ENCODE measurements at places on chromosomes 4 and X.

DNA sequence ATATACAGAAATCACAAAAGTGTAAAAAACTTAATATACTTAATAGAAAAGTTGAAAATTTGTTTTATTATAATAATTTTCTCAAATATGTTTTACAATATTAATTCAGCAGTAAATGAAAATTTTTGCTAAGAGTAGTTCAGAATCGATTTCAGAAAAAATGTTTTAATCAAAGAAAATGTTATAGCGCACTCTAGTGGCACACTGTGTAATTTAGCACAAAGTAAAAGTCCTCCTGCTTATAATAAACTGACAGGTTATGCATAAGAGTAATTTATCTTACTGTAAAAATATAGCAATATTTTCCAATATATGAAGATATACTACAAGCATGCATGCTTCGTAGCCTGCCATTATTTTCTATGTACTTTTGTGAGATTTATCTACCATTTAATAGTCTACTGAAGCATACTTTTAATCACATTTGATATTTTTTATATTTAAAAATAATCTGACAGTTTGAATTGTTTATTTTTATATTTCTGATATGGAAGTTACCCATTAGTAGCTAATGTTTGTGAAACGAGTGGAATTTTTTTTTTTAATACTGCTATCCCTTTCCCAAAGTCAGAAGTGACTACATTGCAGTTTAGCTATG, 217.9 kb upstream of the KLHL4 start:
- DNase-seq: no peak

- no peak for DNase-seq
Observed at GRCh38 chr4:687971-688853, 739 bp downstream of the SLC49A3 start.

- DNase-seq: no peak
Observed at GRCh38 chrX:110056419-110056818, 53.5 kb downstream of the TMEM164 start.

DNA sequence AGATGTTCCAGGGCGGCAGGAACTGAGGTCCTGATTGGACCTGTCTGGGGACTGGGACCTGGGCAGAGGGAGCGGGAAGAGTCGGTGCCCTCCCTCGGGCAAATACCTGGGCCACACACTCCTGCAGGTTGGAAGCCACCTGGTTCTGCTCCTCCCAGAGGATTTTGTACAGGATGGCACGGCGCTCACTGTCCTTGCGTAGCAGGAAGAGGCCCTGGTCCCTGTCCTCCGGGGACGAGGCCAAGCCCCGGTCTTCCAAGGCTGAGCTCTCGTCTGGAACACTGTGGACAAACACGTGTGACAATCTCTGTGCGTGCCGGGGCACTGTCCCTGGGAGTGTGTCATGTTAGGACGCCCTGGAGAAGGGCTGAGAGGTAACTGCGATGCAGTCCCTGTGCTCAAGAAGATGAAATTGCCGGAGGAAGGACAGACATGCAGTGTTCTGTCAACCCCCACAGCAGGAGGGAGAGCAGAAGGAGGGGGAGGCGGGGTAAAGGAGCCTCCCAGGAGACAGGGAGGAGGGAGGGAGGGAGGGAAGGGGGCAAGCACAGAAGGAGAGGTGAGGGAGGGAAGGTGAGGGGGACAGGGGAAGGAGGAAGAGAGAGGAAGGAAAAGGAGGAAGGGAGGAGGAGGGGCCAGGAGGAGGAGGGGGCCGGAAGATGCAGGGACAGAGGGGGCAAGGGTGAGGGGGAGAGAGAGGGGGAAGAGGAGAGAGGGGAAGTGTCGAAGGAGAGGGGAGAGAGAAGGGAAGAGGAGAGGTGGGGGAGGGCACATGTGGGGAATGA, 29.0 kb downstream of the PDHA1 start:
- DNase-seq: no peak

GRCh38 chrX:65677954-65678469, 10.6 kb downstream of the MSN start:
- DNase-seq: no peak

DNA sequence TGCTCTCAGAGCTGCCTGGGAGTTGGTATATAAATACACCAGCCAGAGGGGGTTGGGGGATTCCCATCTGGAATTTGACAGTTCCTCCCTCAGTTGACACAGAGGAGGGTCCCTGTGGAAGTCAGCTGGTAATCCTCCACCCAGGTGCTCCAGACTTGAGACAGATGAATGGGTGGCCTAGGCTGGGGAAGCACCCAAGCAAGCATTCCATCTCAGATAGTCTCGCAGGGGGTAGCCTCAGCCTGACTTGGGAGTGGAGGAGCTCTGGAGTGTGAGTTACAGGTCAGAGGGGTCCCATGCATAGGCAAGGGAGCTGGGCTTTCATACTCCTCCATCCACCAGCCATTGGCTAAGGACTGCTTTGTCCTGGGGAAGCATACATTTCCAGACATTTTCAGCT, 229.3 kb upstream of the BCOR start:
- no peak for DNase-seq

- DNase-seq: no peak
Observed at GRCh38 chr4:105196523-105197145, 50.0 kb downstream of the TET2 start.

GRCh38 chr4:102862016-102862415, 6.8 kb upstream of the CISD2 start:
- DNase-seq: no peak

GRCh38 chrX:40359593-40359992, 221.2 kb upstream of the ATP6AP2 start:
- no peak for DNase-seq

- no peak for DNase-seq
Observed at GRCh38 chr4:866761-867390, 40.9 kb upstream of the CPLX1 start.

GRCh38 chrX:44303119-44303518, 40.4 kb downstream of the EFHC2 start:
- DNase-seq: no peak

GRCh38 chr4:24557026-24558025, 27.0 kb downstream of the DHX15 start:
- no peak for DNase-seq

GRCh38 chr4:26434030-26434639, 56.1 kb downstream of the CCKAR start:
- DNase-seq: no peak

GRCh38 chr4:103361926-103362325, 163.8 kb upstream of the CENPE start:
- no peak for DNase-seq

GRCh38 chrX:6019076-6019475, 209.6 kb downstream of the NLGN4X start:
- DNase-seq: no peak

- DNase-seq: no peak
Observed at GRCh38 chr4:41989994-41990364, 351 bp upstream of the SLC30A9 start.

- no peak for DNase-seq
Observed at GRCh38 chrX:71320126-71320525, 18.6 kb downstream of the ITGB1BP2 start.

- no peak for DNase-seq
Observed at GRCh38 chrX:68685685-68686084, 38.2 kb downstream of the STARD8 start.

DNA sequence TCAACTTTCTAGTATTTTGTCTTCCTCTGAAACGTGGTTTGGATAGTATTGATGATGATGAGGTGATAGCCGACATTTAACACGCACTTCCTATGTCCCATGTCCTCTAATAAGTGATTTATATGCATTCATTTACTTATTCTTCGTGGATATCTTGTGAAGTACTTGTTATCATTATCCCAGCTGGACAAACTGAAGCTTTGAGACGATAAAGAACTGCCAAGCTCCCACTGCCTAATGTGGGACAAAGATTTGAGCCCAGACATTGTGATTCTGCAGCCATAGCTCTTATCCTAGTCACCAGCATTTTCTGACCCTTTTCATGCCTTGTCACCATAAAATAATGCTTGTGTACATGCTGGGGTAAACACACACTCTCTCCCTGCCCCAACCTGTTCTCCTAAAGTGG, 92.5 kb downstream of the RAPGEF2 start:
- no peak for DNase-seq

DNA sequence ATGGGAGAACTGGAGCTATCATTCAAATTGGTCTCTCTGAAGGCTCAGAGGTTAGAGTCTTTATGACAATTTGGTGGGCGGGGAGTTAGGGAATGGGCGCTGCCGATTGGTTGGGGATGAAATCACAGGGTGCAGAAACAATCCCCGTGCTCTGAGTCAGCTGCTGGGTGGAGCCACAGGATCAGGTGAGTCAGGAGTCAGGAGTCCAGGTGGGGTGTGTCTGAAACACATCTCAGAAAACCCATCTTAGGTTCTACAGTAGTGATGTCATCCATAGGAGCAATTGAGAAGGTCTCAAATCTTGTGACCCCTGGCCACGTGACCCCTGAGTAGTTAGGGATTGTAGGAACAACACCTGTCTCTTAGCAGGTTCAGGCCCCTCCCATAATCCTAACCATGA, 41.6 kb upstream of the TLR3 start:
- no peak for DNase-seq

DNA sequence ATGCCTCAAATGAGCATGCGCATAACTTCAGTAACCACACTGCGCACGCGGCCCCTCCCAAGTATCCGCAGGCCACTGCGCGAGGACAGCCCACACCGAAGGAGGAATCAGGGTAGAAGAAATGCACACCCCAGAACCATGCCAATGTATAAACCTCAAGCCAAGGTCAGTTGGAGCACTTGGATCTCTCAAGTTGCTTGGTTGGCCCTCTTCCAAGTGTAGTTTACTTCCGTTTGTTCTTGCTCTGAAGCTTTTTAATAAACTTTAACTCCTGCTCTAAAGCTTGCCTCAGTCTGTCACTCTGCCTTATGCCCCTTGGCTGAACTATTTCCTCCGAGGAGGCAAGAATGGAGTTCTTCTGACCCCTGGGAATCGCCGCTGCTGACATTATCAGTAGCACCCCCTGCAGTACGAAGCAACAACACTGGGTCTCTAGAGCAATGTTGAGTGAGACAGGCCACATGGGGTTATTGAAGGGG, 22.0 kb upstream of the SPINK2 start:
- no peak for DNase-seq

GRCh38 chr4:134722306-134722705, 520.7 kb upstream of the PABPC4L start:
- no peak for DNase-seq

GRCh38 chr4:98505992-98506391, 152.4 kb downstream of the TSPAN5 start:
- DNase-seq: no peak

GRCh38 chrX:123779908-123780396, 47.1 kb upstream of the THOC2 start:
- DNase-seq: no peak

DNA sequence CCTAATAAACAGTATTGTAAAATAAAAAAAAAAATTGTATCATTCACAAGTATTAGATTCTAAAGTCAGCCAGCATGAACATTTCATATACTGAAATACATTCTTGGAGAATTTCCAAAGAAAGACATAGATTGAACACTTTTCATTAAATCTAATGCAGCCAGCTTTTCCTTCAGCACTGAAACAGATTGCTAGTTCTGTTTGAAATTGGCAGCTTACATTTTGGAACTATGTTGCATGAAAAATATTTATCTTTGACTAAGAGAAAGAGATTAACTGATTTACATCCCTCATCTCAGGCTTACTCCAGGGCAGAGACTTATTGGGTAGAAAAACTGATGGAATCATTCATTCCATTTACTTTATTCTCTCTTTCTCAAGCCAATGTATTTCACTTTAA, 272.7 kb downstream of the PDHA2 start:
- no peak for DNase-seq

DNA sequence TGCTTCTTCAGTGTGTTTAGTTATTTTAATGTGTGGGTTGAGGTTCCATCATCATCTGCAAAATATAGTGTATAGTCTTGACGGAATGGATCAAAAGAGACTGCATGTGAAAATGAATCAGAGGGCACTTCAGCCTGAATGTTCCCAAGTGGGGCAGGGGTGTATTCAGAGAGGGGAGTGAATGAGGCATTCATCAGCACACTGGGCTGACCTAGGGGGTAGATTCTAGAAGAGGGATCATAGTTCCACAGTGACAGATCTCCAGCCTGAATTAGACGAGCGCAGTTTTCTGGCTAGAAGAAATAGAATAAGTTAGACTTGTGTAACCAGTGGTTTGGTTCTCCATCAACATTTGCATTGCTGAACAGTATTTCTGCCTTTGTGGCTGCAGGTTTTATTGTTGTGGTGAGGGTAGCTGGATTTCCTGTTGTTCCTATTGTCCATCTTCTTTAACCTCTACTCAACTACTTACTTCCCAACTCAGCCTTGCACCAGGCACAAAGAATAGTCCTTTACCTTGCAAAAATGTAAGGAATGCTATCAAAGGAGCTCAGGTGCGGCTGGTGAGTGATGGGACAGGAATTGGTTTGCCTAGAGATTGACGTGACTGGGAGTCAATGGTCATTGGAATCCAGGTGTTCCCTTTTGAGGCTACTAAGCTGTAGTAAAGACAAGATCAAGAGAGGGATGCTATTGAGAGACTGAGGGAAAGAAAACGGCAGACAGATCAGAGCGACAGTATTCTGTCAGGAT, 50.9 kb downstream of the NAP1L5 start:
- no peak for DNase-seq

DNA sequence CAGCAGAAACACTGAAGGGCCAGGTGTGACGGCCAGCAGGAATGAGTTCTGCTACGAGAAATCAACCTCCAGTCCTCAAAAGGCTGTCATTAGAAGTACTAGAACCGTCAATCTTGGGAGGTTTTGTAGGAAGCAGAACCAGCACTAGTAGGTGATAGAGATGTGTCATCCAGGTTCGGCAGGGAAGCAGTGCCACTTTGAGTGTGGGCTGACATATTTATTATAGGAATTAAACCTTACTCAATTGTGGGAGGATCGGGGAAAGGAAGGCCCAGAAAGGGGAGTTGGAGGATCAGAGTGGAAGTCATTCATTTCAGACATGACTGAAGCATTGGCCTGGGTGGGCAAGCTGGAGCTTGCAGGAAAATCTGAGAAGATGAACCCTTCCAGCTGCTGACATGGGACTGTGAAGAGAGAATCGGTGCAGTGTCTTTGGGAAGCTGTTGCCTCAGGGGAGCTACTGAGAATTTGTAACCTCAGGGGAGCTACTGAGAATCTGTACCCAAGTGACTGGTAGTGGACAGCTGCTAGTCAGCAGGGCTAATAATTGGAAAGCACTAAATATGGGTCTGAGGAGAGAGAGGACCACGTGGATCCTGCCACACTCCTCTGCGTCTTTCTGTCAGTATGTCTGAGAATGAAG, 177.4 kb downstream of the SPRY1 start:
- DNase-seq: no peak

DNA sequence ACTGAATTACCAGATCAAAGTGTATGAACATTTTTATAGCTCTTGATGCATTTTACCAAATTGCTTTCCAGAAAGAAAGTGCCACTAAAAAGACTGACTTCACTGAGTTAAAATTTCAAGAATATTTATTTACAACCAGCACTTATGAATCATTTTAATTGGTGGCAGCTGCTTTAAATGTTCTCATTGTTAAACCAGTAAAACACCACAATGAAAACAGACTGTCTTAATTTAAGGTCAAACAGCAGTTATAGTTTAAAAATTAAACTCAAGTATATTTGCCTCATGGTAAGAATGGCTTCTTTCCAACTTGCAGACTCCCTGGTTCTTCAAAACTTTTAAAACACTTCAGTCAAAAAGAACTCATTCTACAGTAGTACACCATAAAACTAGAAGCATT, 36.9 kb downstream of the AMMECR1 start:
- DNase-seq: no peak

- DNase-seq: no peak
Observed at GRCh38 chr4:21535898-21536297, 412.7 kb downstream of the KCNIP4 start.

Measured in GM18507 (cell line).